ENCODE measurements at places on chromosomes 13 and 19.

GRCh38 chr19:44912854-44913253, 1.6 kb upstream of the APOC1 start:
- DNase-seq = no peak

DNA sequence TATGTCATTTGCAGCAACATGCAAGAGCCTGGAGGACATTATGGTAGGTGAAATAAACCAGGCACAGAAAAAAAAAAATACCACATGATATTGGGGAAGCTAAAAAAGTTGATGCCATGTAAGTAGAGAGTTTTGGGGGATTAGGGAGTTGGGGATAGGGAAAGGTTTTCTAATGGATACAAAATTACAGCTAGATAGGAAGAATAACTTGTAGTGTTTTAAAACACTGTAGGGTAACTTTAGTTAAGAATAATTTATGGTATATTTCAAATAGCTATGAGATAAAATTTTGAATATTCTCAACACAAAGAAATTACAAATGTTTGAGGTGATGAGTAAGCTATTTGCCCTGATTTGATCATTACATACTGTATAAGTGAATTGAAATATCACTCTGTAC, 1456.7 kb upstream of the MIR17HG start:
- no peak for DNase-seq

DNA sequence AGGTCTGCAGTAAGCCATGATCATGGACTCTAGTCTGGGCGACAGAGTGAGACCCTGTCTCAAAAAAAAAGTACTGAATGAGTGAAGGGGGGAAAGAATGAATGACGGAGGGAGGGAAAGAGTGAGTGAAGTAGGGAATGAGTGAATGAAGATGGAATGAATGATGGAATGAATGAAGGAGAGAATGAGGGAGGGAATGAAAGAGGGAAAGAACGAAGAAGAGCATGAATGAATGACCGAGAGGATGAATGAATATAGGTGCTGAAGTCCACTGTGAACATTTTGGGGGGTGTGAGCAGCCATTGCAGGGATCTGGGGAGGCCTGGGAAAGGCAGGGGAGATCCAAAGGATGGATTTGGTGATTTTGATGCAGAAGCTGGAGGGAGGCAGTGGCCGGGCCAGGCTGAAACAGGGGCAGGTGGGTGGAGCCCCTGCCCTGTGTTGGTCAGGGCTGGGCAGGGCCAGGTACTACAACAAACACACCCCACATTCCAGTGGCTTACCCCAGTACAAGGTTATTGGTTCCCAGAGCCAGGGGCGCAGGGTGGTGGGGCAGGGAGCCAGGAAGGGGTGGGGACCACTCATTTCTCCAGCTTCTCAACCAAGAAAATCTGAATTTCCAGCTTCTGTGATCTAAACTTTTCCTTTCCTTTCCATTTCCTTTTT, 14.3 kb downstream of the SLC27A1 start:
- DNase-seq = no peak

GRCh38 chr13:24450530-24450929, 62.0 kb downstream of the PARP4 start:
- DNase-seq = no peak

- DNase-seq = peak; percentile 6
Observed at GRCh38 chr19:39237200-39238184, 7.3 kb downstream of the IFNL3 start.

DNA sequence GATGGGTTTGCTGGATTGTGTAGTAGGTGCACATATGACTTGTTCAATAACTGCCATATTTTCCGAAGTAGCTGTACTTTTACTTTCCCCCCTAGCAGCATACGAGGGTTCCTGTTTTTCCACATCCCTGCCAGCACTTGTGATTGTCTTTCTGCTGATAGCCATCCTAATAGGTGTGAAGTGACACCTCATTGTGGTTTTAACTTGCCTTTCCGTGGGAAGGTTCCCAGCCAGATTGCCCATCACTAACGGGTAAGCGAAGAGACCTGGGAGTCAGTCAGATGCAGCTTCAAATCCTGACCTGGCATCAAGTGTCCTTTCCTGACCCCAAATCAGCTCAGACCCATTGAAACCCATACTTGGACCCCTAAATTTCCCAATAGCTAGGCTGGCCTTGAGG, 4.5 kb downstream of the CLPTM1 start:
- DNase-seq = no peak

- DNase-seq = peak; percentile 7
Observed at GRCh38 chr13:34862716-34863115, 79.4 kb upstream of the NBEA start.

DNA sequence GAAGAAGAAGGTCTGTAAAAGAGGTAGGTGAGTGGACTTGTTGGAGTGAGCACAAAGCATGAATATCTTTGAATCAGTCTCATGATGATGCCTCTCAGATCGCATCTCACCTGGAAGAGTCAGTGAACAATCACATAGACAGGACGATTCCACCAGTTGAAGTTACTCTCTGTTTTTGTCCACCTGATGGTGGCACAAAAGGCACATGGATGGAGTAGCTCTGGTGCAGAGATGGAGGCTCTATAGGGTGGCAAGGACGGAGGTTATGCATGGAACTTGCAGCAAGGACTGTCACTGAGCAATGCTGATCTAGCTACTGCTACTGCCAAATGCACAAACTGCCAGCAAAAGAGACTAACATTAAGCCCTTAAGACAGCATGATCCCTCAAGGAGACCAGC, 10.3 kb upstream of the MYCBP2 start:
- DNase-seq = no peak

DNA sequence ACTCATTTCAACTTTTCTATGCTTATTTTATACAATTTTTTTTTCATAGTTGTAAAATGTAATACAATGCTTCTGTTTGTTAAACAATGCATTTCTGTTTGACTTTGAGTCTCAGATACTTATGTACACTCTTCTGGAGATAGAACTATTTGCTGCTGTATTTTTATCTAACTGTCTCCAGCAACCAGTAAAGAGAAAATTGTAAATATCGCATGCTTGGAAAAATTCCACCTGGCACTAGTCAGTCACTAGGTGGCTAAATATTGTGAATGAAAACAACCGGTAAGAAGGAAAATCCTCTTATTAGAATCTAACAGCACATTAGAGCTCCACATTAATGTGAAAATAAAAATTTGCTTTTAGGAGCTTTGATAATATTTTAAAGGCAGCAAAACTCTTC, 876.5 kb downstream of the PCDH9 start:
- DNase-seq = no peak

DNA sequence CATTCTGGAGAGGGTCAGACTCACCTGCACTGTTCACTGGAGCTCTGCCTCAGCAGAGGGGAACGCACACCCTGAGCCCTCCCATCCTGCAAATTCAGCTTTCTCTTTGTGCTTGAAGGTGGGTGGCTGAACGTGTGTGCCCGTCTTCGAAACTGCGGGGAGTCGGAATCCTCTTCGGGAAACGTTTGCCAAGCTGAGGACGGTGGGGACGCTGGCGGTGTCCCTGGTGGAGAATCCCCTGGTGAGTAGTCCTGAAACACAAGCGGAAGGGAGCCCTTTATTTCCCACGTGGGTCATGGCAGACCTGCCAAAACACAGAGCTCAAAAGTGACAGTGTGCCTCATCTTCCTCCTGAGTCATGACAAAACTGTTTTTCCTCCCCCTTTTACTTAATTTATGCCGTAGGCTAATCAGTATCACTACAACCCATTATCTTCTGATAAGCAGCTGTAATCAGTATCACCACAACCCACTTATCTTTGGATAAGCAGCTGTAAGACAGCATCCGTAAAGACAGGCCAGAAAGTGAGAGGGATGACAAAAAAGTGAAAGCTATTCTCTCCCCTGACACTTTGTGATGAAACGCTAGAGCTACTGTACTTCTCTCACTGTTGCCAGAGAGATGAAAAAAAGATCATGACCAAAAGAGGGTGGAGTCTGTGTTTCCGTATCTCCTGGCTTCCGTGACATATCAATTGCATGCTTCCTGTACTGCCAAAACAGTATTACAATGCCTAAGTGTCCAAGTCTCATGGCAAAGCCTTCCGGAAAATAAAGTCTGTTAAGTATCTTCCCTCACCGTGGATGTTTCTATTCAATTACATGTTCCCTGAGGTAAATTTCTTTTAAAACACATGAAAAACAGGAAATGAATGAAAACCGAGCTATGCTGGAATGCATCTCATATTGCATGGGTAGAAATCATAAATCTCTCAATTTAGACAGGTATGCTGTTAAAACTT, 155.5 kb downstream of the TBC1D4 start:
- no peak for DNase-seq

DNA sequence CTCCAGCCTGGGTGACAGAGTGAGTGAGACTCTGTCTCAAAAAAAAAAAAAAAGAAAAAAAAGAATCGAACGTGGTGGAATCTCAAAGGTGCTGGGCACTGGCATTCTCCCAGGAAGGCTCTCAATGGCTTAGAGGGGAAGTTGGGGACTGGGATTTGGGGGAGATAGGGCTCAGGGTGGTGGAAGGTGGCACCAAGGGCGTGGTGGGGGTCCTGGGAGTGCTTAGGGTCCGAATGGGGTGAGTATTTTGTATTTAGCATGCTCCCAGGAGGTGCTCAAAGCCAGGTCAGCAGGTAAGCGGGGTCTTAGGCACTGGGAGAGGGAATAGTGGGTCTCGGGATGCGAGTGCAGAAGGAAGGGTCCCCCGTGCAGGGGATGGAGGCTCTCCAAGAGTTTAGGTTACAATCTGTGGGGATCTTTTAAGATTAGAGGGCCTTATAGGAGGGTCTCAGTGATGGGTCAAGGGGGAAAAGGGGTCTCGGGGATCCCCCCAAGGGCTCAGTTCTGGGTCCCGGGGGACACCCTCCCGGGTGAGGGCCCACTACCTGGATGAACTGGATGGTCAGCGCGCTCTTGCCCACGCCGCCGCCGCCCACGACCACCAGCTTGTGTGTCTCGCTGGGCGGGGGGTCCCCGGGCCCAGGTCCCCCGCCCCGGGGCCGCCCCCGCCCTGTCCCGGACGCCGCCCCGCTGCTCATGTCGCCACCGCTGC, 386 bp downstream of the RRAS start:
- DNase-seq = no peak

DNA sequence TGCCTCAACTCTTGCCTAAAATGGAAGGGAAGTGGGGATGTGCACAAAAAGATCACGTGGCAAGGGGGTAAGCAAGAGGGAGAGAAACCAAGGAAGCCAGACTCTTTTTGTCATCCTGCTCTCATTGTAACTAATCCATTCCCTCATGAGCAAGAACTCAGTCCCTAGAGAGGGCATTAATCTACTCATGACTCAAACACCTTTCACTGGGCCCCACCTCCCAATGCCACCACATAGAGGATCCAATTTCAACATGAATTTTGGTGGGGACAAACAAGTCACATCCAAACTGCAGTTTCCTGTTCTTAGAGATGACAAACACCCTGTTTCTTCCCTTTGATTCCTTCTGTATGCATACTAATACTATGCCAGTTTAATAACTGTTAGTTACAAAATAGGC, 11.2 kb upstream of the CHST8 start:
- no peak for DNase-seq

- DNase-seq = peak; percentile 96
Observed at GRCh38 chr13:99812625-99813024, 158.9 kb downstream of the ZIC5 start.

DNA sequence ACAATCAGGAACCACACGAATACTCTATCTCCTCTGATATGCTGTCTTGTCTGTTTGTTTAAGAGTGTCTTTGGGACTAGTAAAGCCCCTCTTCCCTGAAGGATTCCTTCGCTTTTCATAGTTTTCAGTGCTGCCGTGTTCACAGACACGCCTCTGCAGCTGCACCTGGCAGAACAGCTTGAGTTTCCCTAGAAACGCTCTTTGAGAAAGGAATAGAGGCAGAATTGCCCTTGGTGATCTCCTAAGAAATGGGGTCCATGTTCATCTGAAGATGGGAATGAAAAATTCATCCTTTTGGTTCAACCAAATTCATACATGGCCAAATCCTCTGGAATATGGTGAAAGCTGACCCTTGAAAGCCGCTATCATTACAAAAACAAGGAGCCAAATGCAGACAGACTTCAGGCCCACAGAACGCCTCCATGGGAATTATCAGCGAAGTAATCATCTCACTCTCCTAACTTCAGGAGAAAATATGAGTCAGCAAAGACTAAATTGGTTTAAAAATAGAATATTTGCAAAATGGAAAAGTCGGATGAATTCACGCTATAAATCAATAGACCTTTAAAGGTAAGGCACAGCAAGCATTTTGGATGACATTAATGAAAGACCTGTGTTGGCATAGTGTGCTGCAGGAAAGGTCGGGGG, 5.5 kb downstream of the SACS start:
- no peak for DNase-seq

DNA sequence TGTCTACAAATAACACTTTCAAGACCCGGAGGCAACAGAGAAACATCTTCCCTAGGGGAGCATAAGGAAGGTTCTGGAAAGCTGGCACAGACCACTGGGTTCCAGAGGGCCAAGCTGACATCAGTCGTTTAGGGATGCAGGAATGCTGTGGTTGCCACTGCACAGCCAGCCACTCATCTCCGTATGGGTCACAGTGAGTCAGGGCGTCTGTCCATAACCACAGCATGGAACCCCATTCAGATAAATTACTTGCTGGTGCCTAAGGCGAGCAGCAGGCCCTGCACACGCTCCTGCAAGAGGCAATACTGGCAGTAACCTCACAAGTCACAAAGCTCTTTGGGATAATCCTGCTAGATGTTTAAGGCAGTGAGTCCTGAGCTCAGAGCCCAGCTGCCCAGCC, 140.9 kb upstream of the UBL3 start:
- peak; percentile 97 for DNase-seq

GRCh38 chr13:99983499-99984401, 2.2 kb downstream of the ZIC2 start:
- no peak for DNase-seq

- DNase-seq = no peak
Observed at GRCh38 chr19:1471010-1471514, 8.0 kb downstream of the C19orf25 start.

DNA sequence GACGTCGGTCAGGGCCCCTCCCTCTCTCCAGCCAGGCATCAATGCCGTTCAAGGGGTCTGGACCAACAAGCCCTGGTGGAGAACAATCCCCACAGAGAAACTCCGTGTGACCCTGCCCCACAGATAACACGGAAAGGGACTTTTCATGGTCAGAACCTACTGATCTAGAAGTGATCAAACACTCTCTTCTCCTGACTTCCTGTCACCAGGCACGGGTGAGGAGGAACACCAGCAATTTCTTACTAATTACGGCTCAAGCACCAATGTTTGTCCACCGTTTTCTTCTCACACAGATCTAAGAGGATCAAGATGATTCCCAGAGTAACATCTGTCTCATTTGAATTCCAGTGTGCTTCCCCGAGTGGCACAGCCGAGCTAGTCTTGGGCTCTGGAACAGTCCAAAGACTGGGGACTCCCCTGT, 11.8 kb downstream of the RASA3 start:
- no peak for DNase-seq

DNA sequence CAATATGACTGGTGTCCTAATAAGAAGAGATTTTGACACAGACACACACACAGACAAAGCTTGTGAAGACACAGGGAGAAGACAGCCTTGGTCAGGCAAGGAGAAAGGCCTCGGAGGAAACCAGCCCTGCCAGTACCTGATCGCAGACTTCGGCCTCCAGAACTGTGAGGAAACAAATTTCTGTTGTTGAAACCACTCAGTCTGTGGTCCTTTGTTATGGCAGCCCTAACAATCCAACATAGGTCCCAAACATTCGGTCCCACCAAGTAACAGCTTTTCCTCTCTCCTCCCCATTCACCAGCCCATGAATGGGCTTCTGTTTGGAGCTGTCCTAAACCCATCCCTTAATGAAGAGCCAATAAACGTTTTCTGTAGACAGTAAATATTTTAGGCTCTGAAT, 36.4 kb upstream of the UBAC2 start:
- no peak for DNase-seq

GRCh38 chr13:31703780-31704179, 35.5 kb upstream of the RXFP2 start:
- DNase-seq = no peak

GRCh38 chr13:25085125-25085742, 10.7 kb upstream of the PABPC3 start:
- peak; percentile 26 for DNase-seq

GRCh38 chr19:6312018-6312417, 21.4 kb downstream of the ACER1 start:
- no peak for DNase-seq
